ENCODE measurements at places on chromosomes 6 and 20. TPM values are rescaled to one million over a fixed set of nuclear protein-coding genes. Genes with fewer than 3 reads are reported as not detected.

The DZANK1 gene
- 1.4 TPM for total RNA-seq

The SLC22A1 gene
- total RNA-seq = 0.81 TPM

The SAMD10 gene
- 18.3 TPM for total RNA-seq

The BEND3 gene
- total RNA-seq = 2.3 TPM

The CNKSR3 gene
- not detected for total RNA-seq

The BPIFB1 gene
- not detected for total RNA-seq

The CTSZ gene
- total RNA-seq = 45.0 TPM

The CYB5R4 gene
- 36.1 TPM for total RNA-seq

GRCh38 chr20:49979030-49979832 lies 3.5 kb upstream of the SNAI1 start:
- no peak overlapping the region for H3K27ac ChIP-seq
- no peaks in the 10 kb centered on the region for H3K36me3 ChIP-seq
- H3K4me1 ChIP-seq = peaks cover 26% of the 10 kb centered on the region

DNA sequence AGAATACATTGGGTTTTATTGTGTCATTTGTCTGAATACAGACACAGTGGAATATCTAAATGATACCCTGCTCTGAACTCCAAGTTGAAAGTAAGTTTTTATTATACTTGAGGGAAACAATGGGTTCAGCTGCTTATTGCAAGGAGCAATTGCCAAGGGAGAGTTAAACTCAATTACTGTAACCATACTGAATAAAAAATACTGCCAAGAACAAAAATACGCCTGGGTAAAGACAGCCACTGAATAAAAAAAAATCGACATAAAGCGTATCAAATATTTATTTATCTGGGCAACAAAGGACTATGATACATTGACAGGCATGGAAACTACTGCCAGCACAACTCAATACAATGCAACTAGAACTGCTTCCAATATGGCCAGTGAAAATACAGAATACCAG lies 18.1 kb downstream of the TFAP2A start:
- H3K4me3 ChIP-seq = no peak overlapping the region
- no peak overlapping the region for H3K27ac ChIP-seq
- no peaks in the 10 kb centered on the region for H3K4me1 ChIP-seq
- peaks cover 81% of the 10 kb centered on the region for H3K27me3 ChIP-seq
- H3K36me3 ChIP-seq = peaks cover 5% of the 10 kb centered on the region
- no peak for DNase-seq

- no peak overlapping the region for H3K27ac ChIP-seq
- DNase-seq = no peak
- no peaks in the 10 kb centered on the region for H3K4me1 ChIP-seq
- no peak overlapping the region for H3K4me3 ChIP-seq
- H3K36me3 ChIP-seq = peaks cover 4% of the 10 kb centered on the region
- no peaks in the 10 kb centered on the region for H3K27me3 ChIP-seq
These were observed 107.0 kb downstream of the CD83 start for GRCh38 chr6:14224359-14225103.

GRCh38 chr6:153117986-153118879 lies 12.8 kb downstream of the RGS17 start:
- DNase-seq = no peak
- H3K27me3 ChIP-seq = peaks cover 11% of the 10 kb centered on the region
- peaks cover 2% of the 10 kb centered on the region for H3K4me1 ChIP-seq

GRCh38 chr6:108417027-108417426 lies 122.2 kb downstream of the AFG1L start:
- H3K4me3 ChIP-seq = no peak overlapping the region
- H3K27me3 ChIP-seq = peaks cover 27% of the 10 kb centered on the region
- no peaks in the 10 kb centered on the region for H3K36me3 ChIP-seq
- no peak overlapping the region for H3K27ac ChIP-seq
- H3K4me1 ChIP-seq = no peaks in the 10 kb centered on the region
- no peak for DNase-seq

GRCh38 chr6:169038691-169039090 lies 215.0 kb downstream of the THBS2 start:
- no peak overlapping the region for H3K4me3 ChIP-seq
- H3K36me3 ChIP-seq = no peaks in the 10 kb centered on the region
- no peak overlapping the region for H3K27ac ChIP-seq
- H3K27me3 ChIP-seq = no peaks in the 10 kb centered on the region
- DNase-seq = no peak

- peaks cover 1% of the 10 kb centered on the region for H3K4me1 ChIP-seq
- H3K36me3 ChIP-seq = no peaks in the 10 kb centered on the region
- no peak overlapping the region for H3K4me3 ChIP-seq
- H3K27me3 ChIP-seq = peaks cover 11% of the 10 kb centered on the region
- no peak overlapping the region for H3K27ac ChIP-seq
These were observed 51.9 kb upstream of the TPD52L1 start for GRCh38 chr6:125101631-125102030.

DNA sequence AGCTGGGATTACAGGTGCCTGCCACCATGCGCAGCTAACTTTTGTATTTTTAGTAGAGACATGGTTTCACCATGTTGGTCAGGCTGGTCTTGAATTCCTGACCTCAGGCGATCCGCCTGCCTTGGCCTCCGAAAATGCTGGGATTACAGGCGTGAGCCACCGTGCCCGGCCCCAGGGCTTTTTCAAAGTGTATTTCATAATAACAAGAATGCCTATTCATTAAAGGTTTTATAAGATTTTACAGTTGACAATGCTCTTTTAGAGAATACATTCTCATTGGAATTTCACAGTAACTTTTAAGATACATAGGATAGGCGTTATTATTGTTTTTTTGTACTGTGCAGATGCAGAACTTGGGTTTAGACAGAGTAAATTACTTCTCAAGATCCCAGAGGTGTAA lies 52.6 kb upstream of the PTPRK start:
- no peak overlapping the region for H3K4me3 ChIP-seq
- H3K27me3 ChIP-seq = peaks cover 2% of the 10 kb centered on the region
- no peak overlapping the region for H3K27ac ChIP-seq
- no peak for DNase-seq
- no peaks in the 10 kb centered on the region for H3K4me1 ChIP-seq

DNA sequence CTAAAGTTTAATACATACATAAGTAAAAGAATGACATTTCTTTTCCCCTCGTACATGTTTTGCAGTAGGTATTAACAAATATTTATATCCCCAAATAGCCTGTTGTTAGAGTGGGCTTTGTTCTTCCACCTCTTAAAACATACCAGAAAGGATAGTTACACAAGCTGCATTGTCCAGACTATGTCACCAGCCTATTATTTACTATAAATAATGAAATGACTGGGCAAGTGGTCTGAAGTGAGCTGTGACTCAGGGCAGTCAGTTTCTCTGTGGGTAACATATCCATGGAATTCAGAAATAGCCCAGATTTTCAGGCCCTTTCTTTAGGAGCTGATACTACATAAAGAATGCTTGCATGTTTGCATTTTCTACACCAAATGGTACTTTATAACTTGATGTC lies 60.1 kb downstream of the FUT9 start:
- no peak for DNase-seq
- H3K36me3 ChIP-seq = no peaks in the 10 kb centered on the region
- no peaks in the 10 kb centered on the region for H3K27me3 ChIP-seq
- H3K4me1 ChIP-seq = no peaks in the 10 kb centered on the region

GRCh38 chr6:52731719-52732118 lies 31.6 kb downstream of the GSTA2 start:
- no peak for DNase-seq
- H3K4me3 ChIP-seq = no peak overlapping the region
- H3K27me3 ChIP-seq = no peaks in the 10 kb centered on the region
- no peak overlapping the region for H3K27ac ChIP-seq
- no peaks in the 10 kb centered on the region for H3K4me1 ChIP-seq
- no peaks in the 10 kb centered on the region for H3K36me3 ChIP-seq

DNA sequence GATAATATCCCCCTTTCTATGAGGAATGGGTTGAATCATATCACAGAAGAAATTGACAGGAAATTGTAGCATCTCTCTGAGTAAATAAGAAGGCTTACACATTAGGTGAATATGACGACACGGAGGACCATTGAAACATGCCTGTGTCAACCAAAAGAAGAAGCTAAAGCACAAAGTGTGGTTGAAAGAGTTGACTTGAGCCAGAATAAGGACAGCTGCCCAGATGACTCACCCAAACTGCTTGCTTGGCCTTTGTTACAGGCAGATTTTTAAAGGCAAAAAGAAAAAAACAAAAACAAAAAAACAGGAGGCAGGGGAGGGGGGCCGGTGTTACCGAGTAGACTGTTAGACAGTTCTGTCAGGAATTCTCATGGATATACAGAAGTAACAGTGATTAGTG lies 129.8 kb upstream of the EDN1 start:
- no peak for DNase-seq
- no peaks in the 10 kb centered on the region for H3K27me3 ChIP-seq
- H3K4me1 ChIP-seq = peaks cover 40% of the 10 kb centered on the region
- no peak overlapping the region for H3K27ac ChIP-seq
- H3K4me3 ChIP-seq = no peak overlapping the region

GRCh38 chr20:36147690-36148089 lies 6.8 kb upstream of the EPB41L1 start:
- no peak overlapping the region for H3K27ac ChIP-seq
- H3K4me3 ChIP-seq = no peak overlapping the region
- no peaks in the 10 kb centered on the region for H3K36me3 ChIP-seq
- H3K27me3 ChIP-seq = peaks cover 14% of the 10 kb centered on the region
- H3K4me1 ChIP-seq = peaks cover 3% of the 10 kb centered on the region

DNA sequence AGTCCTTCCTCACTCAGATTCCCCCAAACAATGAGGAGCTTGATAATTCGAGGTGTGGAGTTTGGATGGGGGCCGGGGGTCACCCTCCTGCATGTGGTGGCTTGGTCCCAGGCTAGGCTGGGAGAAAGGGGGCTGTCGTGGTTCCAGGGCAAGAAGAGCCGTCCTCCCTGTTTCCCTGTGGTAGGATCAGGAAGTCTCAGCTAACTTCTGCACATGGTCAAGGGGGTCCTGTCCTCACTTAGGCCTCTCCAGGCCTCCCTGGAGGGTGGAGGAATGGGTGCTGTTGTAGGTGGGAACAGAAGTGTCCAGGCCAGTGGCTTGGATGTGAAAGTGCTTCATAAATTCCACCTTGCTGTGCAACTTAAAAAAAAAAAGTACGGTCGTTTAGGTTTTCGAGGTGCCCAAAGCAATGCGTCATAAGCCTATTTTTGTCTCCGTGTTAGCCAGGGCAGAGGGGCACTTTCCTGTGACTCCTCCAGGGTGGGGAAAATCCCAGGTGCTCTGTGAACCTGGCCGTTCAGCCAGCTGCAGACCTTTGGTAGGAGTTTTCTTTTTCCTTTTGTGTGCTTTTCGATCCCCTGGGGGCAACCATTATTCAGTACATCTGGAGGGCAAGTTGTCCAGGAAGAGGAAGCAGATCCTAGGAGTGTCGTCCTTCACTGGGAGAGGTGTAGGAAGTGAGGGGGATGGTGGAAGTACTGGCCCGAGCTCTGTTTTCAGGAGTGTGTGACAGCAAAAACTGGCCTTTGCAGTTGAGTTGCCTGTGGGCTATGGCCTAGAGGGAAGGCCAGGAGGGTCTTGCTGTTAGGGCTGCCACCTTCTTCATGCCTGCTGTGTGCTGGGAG lies 9.6 kb downstream of the IGF2R start:
- H3K27me3 ChIP-seq = no peaks in the 10 kb centered on the region
- peak overlapping the region; percentile 95 for H3K27ac ChIP-seq
- peaks cover 7% of the 10 kb centered on the region for H3K36me3 ChIP-seq
- H3K4me3 ChIP-seq = peak overlapping the region; percentile 69

DNA sequence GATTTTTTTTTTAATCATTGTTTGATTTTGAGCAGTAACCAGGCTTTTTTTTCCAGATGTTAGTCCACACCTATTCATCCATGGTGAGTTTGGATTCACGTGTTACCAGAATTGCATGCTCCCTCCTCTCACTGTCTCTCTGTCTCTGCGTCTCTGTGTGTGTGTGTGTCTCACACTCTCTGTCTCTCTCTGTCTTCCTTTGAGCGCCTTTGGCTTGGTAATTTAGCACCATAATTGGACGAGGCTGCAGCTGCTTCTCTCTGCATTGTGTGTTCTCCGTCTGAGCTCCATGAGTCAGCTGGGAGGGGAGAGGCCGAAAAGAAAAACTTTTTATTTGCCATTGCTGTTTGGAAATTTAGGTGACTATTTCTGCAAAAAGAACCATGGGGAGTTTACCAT lies 3.4 kb downstream of the TFAP2B start:
- H3K27me3 ChIP-seq = peaks cover 90% of the 10 kb centered on the region
- DNase-seq = no peak
- no peak overlapping the region for H3K4me3 ChIP-seq
- H3K4me1 ChIP-seq = peaks cover 6% of the 10 kb centered on the region
- no peak overlapping the region for H3K27ac ChIP-seq

- no peak overlapping the region for H3K4me3 ChIP-seq
- peak overlapping the region; percentile 64 for H3K27ac ChIP-seq
- H3K4me1 ChIP-seq = peaks cover 37% of the 10 kb centered on the region
- no peak for DNase-seq
These were observed 254.5 kb downstream of the TMEM242 start for GRCh38 chr6:157068691-157069324.

DNA sequence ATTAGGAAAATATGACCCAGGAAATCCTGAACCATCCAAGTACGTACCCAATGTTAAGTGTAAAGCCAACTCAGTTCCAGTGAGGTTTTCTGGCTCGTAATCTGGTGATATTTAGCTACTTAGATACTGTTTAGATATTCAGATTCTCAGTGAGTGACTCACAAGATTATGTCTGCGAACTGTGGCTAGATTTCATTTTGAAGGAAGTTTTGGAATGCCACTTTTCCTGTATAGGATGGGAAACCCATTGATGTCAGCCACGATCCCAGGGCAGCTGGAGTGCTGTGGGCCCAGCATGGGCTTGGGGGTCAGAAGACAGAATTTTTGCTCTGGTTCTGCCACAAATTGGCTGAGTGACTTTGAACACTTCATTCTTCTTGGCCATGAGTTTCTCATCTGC lies 76.3 kb downstream of the TMEM170B start:
- H3K4me1 ChIP-seq = no peaks in the 10 kb centered on the region
- no peak for DNase-seq
- no peaks in the 10 kb centered on the region for H3K36me3 ChIP-seq
- H3K27me3 ChIP-seq = no peaks in the 10 kb centered on the region
- H3K27ac ChIP-seq = no peak overlapping the region

DNA sequence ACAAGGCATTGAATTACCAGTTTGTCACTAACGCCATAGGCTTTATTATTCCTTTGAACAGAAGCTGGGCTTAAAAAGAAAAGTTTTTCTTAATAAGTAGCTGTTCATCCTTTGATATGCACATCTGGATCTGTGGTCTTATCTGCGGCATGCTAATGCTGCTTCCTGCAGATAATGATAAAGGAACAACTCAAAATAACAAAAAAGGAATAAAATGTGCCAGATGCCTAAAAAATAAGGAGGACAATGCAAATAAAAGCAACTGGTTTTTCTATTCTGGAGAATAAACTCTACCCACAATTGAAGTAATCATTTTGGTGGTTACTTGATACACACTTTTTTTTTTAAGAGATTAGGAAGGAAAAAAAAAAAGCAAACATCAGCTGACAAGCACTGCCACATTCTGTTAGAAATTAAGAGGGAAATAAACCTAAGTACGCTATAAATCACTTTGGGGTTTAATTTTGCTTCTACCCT lies 156.8 kb upstream of the SALL4 start:
- DNase-seq = no peak
- H3K27me3 ChIP-seq = peaks cover 21% of the 10 kb centered on the region
- H3K4me1 ChIP-seq = no peaks in the 10 kb centered on the region
- H3K27ac ChIP-seq = no peak overlapping the region
- H3K4me3 ChIP-seq = no peak overlapping the region

- H3K4me1 ChIP-seq = no peaks in the 10 kb centered on the region
- H3K4me3 ChIP-seq = no peak overlapping the region
- H3K27ac ChIP-seq = no peak overlapping the region
These were observed 339.1 kb downstream of the UTRN start for GRCh38 chr6:144624246-144624645.

- no peaks in the 10 kb centered on the region for H3K27me3 ChIP-seq
- no peak overlapping the region for H3K4me3 ChIP-seq
- DNase-seq = no peak
- no peak overlapping the region for H3K27ac ChIP-seq
- no peaks in the 10 kb centered on the region for H3K36me3 ChIP-seq
These were observed 70.2 kb upstream of the BEND3 start for GRCh38 chr6:107185391-107185970.
